ENCODE measurements at places on chromosomes 16 and 17.
A peak's percentile ranks its signal among the peaks of the same experiment; 100 is the strongest.

GRCh38 chr17:29615048-29615385, 7.7 kb downstream of the CORO6 start:
- DNase-seq, result peak; percentile 40

DNA sequence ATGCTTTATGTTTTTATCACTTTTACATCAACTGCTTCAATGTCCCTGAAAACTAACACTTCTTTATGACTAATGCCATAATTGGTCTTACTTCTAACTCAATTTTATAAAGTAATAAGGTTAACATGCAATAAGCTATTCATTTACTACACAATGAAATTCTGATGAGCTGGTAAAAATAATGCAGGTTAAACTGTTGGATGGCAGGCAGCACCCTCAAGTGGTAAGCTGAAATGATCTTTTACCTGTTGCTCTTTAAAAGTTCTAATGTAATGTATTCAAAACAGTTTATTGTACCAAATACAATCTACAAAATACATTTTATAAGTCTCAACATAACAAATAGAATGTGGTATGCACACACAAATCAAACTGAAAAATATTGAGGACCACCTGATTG, 1280.3 kb downstream of the CDH8 start:
- DNase-seq, result no peak

- no peak for DNase-seq
Measured at GRCh38 chr16:69181-69580, 3.2 kb downstream of the RHBDF1 start.

- no peak for DNase-seq
Measured at GRCh38 chr16:71869089-71869488, 14.9 kb downstream of the ZNF821 start.

GRCh38 chr16:67879936-67880335, 4.7 kb upstream of the NRN1L start:
- DNase-seq, result no peak

GRCh38 chr16:77439106-77439505, 4.3 kb upstream of the ADAMTS18 start:
- DNase-seq, result no peak

GRCh38 chr17:8480011-8480976, 44.6 kb downstream of the NDEL1 start:
- DNase-seq, result no peak

- no peak for DNase-seq
Measured at GRCh38 chr16:70444249-70445063, 5.6 kb upstream of the ST3GAL2 start.

- DNase-seq, result peak; percentile 14
Measured at GRCh38 chr16:82092711-82093110, 57.7 kb downstream of the HSD17B2 start.

- no peak for DNase-seq
Measured at GRCh38 chr16:89170346-89171215, 967 bp upstream of the CDH15 start.

- DNase-seq, result no peak
Measured at GRCh38 chr17:7016418-7016817, 4.0 kb downstream of the RNASEK start.

- no peak for DNase-seq
Measured at GRCh38 chr16:62516001-62516400, 479.8 kb upstream of the CDH8 start.

DNA sequence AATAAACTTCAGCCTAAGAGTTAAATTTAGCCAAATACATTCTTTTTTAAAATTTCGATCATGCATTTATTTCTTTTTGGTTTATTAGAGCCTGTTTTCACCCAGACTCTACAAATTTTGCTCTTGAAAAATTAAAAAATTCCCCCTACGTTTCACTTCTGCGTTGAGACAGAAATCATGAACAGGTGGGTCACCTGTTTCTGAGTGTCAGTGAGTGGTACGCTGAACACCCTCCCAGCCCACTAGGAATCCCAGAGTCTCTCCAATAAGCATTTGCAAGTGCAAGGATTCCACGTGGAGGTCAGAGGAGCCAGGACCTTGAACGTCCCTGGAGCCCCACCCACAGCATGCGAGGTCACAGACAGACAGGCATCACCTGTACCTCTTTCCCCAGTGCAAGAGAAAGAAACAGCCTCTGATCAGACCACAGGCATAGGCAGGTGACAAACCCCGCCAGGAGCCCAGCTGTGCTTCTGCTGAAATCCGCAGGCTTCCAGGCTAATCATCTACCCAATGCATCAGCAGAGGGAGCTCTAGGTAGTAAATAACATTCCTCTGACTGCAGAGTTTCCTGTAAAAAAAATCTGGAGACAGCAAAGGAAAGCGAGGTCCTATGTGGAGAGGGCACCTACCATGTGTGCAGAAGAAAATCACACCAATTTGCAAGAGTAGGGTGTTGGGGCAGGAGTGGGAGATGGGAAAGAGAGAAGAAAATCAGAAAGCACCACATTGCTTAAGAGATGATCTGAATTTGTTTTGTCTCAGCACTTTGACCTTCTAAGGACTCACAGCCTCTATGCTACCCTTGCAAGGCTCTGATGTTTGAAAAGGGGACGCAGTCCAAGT, 5.9 kb upstream of the XYLT1 start:
- peak; percentile 81 for DNase-seq

DNA sequence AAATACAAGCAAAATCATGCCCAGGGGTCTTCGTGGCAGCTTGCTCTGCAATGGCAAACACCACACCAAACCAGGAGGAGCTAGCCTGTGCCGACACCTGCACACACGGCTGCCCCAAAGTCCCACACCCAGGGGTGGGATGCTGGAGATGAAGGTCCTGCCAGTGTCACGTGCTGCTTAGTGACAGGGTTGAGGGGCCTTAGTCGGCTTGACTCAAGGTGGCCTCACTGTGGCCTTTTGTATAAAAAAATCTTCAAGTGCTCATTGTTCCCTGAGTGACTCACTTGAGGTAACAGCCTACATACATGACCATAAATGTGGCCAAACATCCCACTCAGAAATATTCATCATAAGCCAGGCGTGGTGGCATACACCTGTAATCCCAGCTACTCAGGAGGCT, 7.3 kb downstream of the TRIM65 start:
- DNase-seq, result no peak

DNA sequence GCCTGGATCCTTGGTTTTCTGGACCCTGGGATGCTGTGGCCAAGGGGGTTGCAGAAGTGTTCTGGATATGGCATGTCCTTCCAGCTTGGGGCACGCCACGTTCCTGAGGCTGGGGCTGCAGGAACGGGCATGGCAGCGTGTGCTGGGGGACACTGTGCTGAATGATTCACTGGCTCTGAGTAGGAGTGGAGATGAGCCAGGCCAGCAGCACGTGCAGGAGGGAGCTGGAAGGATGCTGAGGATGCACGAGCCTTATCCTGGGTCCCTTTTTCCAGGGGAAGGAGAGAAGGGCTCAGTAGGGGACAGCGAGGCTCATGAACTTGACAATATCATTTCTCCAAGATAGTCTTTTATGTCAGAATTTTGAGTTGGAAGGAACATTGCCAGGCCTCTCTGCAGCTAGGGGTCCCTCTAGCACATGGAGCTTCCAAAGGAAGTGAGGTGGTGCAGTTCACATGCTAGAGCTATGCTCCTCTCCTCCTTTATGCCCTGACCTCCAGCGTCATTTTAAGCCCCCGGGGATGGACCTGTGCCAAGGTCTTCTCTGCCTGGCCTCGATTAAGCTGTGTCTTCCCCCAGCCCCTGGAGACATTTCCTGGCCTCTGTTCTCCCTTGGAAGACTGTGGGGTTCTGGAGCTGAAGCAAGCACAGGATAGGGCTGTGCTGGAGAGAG, 125.9 kb downstream of the OR1D5 start:
- no peak for DNase-seq

DNA sequence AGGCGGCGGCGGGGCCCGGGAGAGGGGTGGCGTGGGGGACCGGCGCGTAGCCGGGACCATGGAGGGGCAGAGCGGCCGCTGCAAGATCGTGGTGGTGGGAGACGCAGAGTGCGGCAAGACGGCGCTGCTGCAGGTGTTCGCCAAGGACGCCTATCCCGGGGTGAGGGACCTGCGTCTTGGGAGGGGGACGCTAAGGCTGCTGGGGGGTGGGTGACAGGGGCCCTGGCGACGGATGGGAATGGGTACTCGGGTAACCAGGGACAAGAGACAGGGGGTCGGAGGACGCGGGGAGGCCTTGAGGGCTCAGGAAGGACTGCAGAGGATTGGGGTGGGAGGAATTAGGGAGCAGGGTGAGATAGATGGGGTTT, 243 bp downstream of the RND2 start:
- DNase-seq, result no peak

DNA sequence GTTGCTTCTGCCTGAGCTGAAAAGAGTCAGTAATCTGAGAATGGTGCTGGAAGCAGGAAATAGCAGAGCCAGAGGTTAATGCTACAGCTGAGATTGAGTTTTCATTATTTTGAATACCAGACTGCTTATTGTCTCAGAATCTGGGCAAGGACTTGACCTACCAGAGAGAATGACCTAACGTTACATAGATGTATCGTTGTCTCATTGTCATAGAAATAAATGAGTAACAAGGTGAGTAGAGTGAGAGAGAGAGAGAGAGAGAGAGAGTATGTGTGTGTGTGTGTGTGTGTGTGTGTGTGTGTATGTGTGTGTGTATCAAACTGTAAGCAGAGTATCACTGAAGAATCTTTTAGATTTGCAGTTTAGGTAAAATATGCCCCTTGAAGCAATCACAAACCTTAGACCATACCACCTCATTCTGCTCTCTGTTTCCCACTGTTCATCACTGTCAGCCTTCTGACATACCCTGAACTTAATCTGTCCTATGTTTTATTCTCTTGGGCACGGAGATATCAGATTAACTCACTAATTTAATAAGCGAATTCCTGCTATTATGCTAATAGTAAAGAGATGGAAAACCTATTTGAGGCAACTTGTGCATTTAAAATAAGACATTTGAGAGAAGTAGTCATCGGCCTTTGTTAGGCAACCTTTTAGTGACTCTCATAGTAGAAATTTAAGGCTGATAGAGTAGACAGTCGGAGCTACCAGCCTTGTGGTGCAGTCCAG, 87.8 kb downstream of the CYB561 start:
- peak; percentile 90 for DNase-seq

GRCh38 chr17:73534209-73534909, 109.9 kb downstream of the SDK2 start:
- DNase-seq, result no peak

DNA sequence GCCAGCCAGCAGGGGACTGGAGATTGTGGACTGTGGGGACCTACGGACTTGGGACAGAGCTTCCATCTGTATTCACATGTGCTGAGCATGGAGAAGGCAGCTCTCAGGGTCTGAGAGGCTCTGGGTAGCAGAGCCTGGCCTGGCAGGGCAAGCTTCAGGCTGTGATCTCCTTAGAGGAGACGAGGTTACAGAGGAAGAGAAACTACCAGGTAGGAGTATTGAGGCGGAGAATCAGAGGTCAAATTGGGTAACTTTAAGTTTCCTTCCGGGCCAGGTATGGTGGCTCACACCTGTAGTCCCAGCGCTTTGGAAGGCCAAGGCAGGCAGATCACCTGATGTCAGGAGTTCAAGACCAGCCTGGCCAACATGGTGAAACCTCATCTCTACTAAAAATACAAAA, 8.8 kb downstream of the CTNS start:
- no peak for DNase-seq

DNA sequence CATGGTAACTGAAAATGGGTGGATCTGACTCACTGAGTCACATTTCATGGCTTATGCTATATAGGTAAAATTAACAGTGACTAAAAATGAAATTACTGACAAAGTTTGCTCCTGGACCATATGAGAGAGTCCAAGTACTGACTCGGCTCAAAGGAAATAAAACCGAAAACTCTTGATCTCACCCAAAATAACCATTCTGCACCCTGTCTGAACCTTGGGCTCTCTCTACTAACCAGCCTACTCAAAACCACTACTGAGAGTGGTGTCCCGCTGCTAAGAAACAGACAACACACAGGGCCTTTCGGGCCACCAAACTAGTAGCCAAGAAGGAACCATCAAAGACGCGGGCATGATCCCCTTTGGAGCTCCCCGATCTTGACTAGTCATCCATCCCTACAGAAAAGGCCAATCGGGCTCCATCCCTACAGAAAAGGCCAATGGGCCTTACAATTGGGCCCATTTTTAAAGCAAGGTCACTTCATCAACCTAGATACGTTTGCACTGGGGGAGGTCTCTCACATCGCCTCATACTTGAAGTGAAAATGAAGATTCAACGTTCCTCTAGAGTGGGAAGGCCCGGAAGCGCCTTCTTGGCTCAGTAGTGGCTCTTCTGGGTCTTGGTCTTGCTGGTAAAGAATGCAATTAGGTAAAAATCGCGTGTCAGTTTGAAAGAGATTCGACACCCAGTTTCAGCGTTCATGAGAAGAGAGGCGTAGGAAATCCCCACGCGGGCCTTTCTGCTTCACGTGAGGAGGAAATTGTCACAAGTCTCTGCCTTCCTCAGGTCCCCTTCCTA, 720 bp upstream of the ZPBP2 start:
- no peak for DNase-seq

GRCh38 chr16:66474750-66475199, 47.7 kb downstream of the BEAN1 start:
- no peak for DNase-seq

DNA sequence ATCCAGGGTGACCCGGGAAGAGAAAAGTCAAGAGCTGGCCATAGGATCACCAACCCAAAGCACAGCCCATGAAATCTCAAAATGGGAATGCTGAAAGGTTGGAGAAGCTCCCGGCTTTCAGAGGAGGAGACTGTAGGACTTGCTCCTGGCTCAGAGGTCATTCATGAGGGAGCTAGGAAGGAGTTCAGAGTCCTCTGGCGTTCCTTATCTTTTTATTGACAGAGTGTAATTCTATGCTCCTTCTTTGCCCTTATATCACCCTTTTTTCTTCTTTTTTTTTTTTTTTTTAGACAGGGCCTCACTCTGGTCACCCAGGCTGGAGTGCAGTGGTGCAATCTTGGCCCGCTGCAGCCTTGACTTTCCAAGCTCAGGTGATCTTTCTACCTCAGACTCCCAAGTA, 27.3 kb upstream of the CNOT1 start:
- DNase-seq, result no peak

DNA sequence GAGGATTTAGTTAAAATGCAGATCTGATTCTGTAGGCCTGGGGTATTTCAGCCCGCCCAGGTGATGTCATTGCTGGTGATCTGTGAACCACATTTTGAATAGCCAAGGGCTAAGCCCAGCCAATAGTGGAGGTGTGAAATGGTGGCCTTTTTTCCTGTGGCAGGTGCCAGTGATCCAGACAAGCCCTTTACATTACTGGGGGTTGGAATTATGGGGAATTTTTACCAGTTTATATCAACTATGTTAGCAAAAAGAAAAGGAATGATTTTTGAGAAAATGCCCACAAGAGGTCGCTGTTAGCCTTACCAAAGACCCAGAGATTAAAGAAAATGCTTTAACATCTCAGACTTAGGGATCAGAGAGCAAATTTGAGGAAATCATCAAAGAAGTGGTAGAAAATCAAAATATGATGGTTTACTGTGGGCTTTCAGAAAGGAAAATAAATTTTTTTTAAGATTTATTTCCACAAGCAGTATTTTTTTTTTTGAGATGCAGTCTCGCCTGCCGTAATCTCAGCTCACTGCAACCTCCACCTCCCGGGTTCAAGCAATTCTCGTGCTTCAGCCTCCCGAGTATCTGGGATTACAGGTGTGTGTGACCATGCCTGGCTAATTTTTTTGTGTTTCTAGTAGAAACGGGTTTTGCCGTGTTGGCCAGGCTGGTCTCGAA, 3.9 kb downstream of the VPS35L start:
- DNase-seq, result peak; percentile 88

Measured in fibroblast of the aortic adventitia (primary cell).